ENCODE measurements at places on chromosomes 4 and X.

GRCh38 chr4:169271692-169272007 lies 894 bp upstream of the SH3RF1 start:
- no peak for DNase-seq

- DNase-seq: no peak
Observed at GRCh38 chrX:20585782-20586181, 319.1 kb upstream of the RPS6KA3 start.

GRCh38 chrX:74232859-74233258 lies 71.1 kb upstream of the ZCCHC13 start:
- DNase-seq: no peak

GRCh38 chr4:147423229-147423628 lies 57.7 kb upstream of the EDNRA start:
- DNase-seq: no peak

- no peak for DNase-seq
Observed at GRCh38 chr4:2168469-2169319, 73.2 kb downstream of the HAUS3 start.

DNA sequence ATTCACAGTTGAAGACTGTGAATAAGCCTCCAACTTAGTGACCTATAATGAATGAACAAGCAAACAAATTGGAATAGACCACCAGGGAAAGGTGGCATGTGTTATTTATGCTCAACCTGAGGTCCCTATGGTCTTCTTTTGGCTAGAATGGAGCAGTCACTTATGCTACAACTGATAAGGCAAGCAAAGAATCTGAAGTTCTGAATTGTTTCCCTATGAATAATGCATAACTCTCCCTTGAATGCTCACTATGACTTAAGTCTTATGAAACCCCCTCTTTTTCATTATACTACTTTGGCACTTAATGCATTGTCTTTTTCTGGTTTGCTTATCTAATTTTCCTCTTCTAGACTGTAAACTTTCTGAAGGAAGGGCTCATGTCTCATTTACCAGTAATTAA lies 2.6 kb downstream of the GIMD1 start:
- no peak for DNase-seq

DNA sequence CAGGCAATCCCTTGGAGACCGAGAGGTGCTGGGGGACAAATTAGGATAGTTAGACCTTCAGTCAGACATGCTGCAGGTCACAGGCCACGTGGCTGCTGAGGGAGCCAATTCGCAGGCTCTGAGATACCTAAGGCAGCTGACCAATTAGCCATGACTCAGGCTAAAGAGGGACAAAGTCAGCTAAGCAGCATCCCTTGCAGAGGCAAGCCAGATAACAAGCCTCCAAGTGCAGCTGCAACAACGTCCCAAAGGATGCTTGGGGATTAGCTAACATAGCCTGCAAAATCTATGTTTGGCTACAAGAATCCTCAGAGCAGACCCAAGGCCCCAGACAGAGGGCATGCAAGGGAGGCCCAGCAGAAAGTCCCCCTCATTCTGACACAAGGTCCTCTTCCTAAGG lies 93.5 kb downstream of the SEL1L3 start:
- no peak for DNase-seq

- DNase-seq: no peak
Observed at GRCh38 chr4:94564252-94564651, 112.5 kb downstream of the PDLIM5 start.

Data from activated naive CD8-positive, alpha-beta T cell treated with anti-CD3 and anti-CD28 coated beads, Interleukin-2, amount 50 U/mL, for 16 hours (primary cell).